Stimulated activated CD8-positive, alpha-beta memory T cell treated with anti-CD3 and anti-CD28 coated beads, Interleukin-4, amount 100 ng/mL, for 1 hour (primary cell): ENCODE measurements at places on chromosomes 11 and 22.

- no peak for DNase-seq
These were observed 476 bp upstream of the BARX2 start for GRCh38 chr11:129374993-129375750.

- no peak for DNase-seq
These were observed 282.5 kb upstream of the MPPED2 start for GRCh38 chr11:30868626-30869081.

GRCh38 chr22:30889268-30889995 lies 79.1 kb downstream of the MORC2 start:
- DNase-seq: no peak

GRCh38 chr22:30245985-30246813 lies at the start of gene LIF:
Gene LIF, minus strand, starts transcription at chr22:30246759. Its CDS starts 64 bp downstream, at chr22:30246695.
- no peak for DNase-seq

DNA sequence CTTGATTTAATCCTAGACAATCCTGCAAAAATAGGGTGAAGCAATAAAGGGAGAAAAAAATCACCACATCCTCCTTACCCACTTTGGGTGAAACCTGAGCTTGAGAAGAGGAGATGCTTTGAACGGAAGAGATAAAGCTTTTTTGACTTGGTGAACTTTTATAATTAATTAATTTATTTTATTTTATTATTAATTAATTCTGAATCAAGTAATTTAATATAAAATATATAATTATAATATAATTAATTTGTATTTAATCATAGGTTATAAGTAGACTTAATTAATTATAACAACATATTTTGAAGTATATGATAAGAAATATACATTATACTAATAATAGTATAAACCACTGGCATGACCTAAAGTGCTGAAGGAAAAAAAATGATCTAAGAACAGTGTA lies 2164.8 kb downstream of the LRRC4C start:
- DNase-seq: no peak

DNA sequence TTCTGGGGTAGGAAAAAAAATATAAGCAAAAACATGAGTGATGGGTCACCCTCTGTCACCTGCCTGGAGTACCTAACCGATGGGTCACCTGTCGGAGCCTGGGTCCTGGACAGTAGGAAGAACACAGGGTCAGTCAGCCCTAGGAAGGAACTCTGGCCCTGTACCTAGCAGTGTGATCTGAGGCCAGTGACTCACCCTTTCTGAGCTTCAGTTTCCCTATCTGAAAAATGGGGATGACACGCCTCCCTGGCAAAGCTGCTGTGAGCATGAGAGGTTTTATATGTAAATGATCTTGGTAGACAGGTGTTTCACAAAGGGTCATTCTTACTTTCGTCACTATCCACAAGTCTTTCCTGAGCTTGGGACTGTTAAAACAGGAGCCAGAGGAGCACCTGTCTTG lies 182.0 kb downstream of the ST3GAL4 start:
- no peak for DNase-seq

- no peak for DNase-seq
These were observed 120.1 kb upstream of the SLC5A12 start for GRCh38 chr11:26841818-26842473.

DNA sequence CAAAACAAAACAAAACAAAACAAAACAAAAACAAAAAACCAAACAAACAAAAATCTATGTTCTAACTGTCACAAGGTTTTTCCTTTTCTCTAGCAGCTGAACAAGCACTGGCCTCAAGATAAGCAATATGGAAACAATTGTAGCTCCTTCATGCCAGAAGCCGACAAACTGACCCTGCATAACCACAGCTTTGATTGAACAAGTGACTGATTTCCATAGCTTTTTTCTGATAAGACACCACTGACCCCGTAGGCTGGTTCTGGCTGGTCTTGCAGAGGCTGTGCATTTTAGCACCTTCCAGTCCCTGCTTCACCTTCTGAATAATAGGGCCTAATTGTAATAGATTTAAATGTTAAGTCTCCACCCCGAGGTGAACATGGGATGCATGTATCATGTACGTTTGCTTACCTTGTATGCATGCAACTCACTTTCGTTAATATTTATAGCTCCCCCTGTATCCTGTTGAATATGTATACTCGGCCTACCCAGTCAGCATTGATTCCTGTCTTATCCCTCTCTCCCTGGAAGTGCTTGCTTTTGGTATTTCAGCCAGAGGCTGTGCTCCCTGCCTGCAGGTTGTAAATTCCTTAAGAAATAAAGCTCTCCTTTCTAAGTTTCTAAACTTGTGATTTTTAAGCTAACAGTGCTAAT lies 49.6 kb downstream of the CNTF start:
- DNase-seq: no peak

DNA sequence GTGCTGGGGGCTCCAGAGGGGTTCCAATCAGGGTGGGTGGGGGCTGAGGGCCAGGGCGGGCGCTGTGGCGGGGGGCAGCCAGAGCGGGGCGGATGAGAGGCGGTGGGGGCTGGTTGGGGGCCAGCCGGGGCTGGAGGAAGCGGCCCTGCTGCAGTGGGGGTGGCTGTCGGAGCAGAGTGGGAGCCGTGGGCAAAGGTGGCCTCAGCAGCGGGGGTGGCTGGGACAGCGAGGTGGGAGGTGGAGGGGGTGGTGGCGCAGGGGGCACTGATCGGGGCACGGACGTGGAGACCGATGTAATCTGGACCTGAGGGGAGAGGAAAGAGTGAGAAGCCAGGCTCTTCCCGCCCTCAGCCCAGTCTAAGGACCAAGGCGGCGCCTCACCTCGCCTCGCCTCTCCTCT lies 5.1 kb downstream of the RCOR2 start:
- DNase-seq: no peak

- DNase-seq: peak; percentile 30
These were observed 743 bp downstream of the USP47 start for GRCh38 chr11:11842421-11843008.

GRCh38 chr11:30619767-30620166 lies 33.6 kb upstream of the MPPED2 start:
- no peak for DNase-seq

DNA sequence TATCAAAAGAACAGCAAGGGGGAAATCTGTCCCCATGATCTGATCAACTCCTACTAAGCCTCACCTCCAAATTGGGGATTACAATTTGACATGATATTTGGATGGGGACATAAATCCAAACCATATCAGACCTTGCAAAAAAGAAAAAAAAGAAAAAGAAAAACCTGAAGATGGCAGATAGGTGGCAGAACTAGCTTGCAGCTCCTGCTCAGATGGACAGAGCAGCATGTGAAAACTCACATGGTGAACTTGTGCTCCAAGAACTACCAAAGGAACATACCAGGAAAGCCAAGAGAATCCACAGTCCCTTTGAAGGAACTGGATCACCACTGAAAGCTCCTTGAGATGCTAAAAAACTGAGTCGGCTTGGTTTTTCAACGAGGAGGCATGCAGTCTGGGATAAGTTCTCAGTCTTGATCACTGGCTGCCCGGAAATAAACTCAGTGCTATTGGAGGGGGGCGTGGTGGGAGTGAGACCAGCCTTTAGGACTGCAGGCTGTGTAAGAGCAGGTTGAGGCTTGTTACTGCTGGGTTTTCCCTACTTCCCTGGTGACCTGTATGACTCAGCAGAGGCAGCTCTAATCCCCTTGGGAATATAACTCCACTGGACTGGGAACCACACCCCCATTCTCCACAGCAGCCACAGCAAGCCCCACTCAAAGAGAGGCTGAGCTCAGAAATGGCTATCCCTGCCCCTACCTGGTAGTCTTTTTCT lies 358.3 kb upstream of the ARHGAP42 start:
- DNase-seq: no peak

- DNase-seq: no peak
These were observed 217.8 kb upstream of the TBCEL start for GRCh38 chr11:120805960-120806555.

DNA sequence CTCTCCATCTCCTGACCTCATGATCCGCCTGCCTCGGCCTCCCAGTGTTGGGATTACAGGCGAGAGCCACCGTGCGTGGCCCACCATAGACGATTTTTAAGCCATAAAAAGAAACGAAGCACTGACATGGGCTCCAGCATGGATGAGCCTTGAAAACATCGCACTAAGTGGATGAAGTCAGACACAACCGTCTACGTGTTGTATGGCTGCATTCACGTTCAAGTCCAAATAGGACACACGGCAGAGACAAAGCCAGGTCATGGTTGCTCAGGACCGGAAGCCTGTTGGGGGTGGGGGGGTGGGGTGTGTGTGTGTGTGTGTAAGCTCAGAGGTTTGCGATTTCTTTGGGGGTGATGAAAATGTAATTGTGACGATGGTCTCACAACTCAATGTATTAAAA lies 10.0 kb downstream of the RRP7A start:
- DNase-seq: no peak

- DNase-seq: no peak
These were observed 12.6 kb downstream of the TNNT3 start for GRCh38 chr11:1932105-1932480.

DNA sequence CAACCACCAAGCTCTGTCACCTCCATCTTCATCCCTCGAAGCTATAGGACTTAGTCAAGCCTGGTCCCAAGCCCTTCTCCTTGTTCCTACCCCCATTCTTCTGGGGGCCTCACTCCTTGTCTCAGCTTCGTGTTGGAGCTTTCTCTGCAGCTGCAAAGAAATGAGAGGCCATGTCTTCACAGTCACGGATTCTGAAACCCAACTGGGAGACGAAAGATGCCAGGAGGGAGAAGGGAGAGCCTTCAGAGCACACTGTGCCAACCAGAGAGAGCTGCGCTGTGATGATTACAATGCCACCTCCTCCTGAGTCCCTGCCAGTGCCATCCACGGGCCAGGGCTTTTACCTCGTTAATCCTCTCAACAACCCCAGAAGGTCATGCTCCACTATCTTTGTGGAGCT lies 469.3 kb downstream of the TBC1D22A start:
- no peak for DNase-seq
